ENCODE measurements at places on chromosomes 12 and 14. TPM values are rescaled to one million over a fixed set of nuclear protein-coding genes. Genes with fewer than 3 reads are reported as not detected.
A peak's percentile ranks its signal among the peaks of the same experiment; 100 is the strongest.

DNA sequence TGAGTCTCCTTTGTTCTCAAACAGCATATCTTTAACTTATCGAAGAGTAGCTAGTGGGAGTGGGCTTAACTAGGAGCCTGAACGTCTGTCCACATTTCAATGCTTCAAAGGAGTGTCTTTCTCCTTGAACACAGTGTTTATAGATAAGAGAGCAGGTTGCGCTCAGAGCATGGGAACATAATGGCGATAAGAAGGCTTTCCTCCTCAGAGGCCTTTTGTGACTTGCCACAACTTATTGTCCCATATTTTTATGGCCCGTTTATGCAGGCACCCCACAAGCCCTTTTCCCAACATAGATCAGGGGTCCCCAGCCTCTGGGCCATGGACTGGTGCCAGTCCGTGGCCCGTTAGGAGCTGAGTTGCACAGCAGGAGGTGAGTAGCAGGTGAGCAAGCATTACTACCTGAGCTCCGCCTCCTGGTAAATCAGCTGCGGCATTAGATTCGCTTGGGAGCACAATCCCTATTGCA, 2.6 kb upstream of the DDX47 start:
- DNase-seq, result no peak

Gene GPR65
- not detected for total RNA-seq

GRCh38 chr12:29012673-29013072, 136.4 kb upstream of the FAR2 start:
- no peak for DNase-seq

DNA sequence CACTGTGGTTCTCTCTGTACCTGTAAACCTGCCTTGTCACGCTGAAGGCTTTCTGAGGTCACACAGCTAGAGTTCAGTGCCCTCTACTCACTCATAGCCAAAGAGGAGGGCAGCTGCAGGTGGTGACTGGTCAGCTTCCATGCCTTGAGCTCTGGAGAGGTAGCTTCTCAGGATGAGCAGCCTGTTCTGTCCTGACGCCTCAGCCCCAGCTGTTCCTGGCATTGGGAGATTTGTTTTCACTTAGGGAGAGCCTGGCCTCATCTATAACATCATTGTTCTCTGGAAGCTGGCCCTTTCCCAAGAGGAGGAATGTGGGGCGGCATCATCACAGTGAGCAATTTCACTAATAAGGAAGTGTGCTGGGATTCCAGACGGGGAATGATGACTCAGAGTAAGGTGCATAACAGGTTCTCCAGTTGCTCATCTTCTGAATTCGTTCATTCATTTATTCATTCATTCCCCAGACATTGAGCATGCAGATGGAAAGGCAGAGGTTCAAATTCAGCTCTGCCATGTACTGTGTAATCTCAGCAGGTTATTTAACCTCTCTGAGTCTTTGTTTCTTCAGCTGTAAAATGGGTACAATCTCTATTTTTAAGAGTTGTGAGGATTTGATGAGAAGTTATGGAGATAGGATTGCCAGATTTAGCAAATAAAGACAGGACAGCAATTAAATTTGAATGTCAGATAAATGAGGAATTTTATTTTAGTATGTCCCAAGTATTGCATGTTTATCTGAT, 255.8 kb upstream of the CRY1 start:
- DNase-seq, result peak; percentile 60

GRCh38 chr12:86724716-86725115, 468.5 kb upstream of the MGAT4C start:
- peak; percentile 37 for DNase-seq

Gene IAPP
- not detected for total RNA-seq

Gene MYF6
- 29.3 TPM for total RNA-seq

Gene TXNDC16
- 2.9 TPM for total RNA-seq

Gene CCNB1IP1
- 39.3 TPM for total RNA-seq

Gene RND1
- not detected for total RNA-seq

GRCh38 chr12:43937947-43938346, 102.1 kb downstream of the TMEM117 start:
- peak; percentile 12 for DNase-seq

Gene TMED10
- 313 TPM for total RNA-seq

GRCh38 chr14:72404998-72405397, 472.8 kb downstream of the RGS6 start:
- no peak for DNase-seq

GRCh38 chr14:96263347-96264199, 7.6 kb downstream of the BDKRB1 start:
- no peak for DNase-seq

GRCh38 chr14:95577870-95578269, 43.0 kb downstream of the GLRX5 start:
- no peak for DNase-seq

- no peak for DNase-seq
These were observed 4.5 kb downstream of the USP30 start for GRCh38 chr12:109056891-109057290.

Gene OR6C2
- total RNA-seq, result not detected

DNA sequence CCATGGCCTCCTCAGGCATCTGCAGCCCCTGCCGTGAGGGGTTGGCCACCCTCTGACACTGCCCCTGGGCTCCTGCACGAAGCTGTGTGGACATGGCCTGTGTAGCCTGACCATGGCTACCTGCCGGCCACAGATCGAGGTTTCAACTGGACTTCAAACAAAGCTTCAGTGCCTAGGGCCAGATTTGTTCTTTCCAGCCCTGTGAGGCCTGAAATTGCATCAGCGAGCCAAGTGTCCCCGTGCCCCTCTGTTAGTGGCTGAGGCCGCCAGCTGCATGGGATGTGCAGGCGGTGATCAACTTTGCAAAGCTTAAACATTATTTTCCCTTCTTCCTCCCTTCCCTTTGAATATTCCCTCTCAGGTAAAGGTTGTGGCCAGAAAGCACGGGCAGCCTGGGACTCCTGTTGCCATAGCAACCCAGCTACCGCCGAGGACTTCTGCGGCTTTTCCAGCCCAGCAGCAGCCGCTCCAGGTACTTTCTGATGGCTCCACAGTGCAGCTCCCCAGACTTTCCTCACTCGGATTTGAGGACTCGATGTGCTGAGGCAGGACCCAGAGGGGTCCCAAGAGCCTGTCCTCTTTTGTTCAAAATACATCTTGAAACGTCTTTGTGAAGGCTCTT, 35.8 kb downstream of the DDX51 start:
- no peak for DNase-seq

DNA sequence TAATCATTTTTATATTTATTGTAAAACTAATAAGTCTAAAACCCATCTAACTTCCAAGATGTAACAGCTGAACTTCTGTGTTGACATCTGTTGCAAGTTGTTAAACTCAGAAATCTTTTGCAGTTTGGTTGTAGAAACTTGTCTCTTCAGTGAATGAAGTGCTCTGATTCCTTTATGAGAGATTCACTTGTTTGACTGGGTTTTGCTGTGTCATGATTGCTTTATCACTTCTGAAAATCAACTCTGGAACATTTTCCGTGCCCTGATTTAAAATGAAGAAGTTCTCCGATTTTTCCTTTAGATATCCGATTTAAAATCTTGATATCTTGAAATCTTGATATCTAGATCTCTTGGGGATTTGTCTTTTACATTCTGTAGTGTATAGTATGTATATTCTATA, 65.1 kb downstream of the DIP2B start:
- peak; percentile 35 for DNase-seq

GRCh38 chr14:96508900-96509299, 6.7 kb downstream of the PAPOLA start:
- DNase-seq, result peak; percentile 12

DNA sequence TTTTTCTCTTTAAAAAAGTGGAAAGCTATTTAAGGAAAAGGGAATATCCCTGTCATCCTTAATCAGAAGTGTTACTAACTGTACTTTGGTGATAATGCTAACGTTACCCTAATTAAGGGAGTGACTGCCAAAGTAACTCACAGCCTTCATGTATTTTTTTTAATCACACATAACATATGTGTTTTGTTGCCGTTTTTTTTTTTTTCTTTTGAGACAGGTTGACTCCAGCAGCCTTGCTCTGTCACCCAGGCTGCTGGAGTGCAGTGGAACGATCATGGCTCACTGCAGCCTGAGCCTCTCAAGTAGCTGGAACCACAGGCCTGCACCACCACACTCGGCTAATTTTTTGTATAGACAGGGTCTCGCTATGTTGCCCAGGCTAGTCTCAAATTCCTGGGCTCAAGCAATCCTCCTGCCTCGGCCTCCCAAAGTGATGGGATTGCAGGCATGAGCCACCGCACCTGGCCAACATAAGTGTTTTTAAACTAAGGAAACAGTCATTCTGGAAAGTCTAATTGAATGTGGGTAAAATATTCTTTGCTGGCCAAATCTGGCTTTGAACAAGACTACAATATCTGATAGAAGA, 56.5 kb downstream of the HECTD4 start:
- DNase-seq, result no peak

Gene EIF2S3B
- total RNA-seq, result 0.32 TPM

DNA sequence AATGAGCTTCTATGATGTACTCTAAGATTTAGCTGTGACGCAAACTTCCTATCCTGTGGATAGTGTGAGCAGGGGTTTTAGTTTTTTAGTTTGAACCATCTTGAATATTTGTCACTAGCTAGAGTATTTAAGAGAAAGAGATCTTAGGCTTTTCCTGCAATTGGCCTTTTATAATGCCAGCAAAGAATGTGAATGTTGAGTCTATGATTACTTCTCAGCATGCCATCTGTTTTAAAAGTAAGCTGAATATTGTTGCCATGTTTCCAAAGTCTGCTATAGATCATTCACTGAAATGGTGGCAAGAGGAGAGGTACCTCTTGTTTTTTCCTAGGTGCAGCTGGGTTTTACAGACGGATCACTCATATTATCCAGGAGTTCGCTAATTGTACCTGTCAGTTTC, 1783.6 kb upstream of the FLRT2 start:
- no peak for DNase-seq

GRCh38 chr14:33986804-33987203, 35.9 kb upstream of the EGLN3 start:
- peak; percentile 84 for DNase-seq

DNA sequence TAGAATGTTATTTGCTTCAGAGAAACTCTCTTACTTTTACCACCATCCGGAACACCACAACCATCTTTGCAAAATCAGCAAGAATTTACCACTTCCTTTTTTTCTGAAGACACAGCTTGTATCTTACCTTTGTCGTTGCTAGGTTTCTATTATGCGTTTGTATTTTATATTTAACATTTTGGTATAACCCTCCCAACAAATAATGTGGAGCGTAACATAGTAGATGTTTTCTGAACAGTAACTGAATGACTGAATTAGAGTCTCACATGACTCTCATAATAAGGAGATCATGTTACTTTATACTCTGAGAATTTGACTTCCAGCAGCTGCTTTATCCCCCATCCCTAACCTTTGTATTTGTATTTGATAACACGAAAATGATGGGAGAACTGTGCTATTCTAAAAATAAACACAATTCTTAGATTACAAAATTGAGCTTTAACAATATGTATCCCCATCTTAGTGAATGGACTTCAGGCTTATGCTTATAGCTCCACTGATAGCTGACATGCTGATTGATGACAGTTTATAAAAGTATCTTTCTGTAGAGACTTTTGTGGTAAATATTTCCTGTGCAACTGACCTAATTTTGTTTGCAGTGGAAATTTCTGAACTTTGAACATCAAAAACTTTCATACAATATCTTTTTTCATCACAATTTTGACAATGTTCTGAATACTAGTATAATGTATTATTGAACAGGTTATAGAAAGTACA, 7.9 kb upstream of the KLRB1 start:
- DNase-seq, result peak; percentile 10

- no peak for DNase-seq
These were observed 71.7 kb downstream of the CRADD start for GRCh38 chr12:93748672-93749383.

GRCh38 chr14:104352493-104353220, 214.3 kb downstream of the KIF26A start:
- no peak for DNase-seq

Gene ZNF839
- 9.0 TPM for total RNA-seq

- DNase-seq, result no peak
These were observed 27.6 kb upstream of the SEL1L start for GRCh38 chr14:81561084-81561775.

Gene MYO1H
- total RNA-seq, result not detected

Gene NRXN3
- not detected for total RNA-seq

- DNase-seq, result no peak
These were observed 102.7 kb downstream of the ANO4 start for GRCh38 chr12:100897240-100897639.

DNA sequence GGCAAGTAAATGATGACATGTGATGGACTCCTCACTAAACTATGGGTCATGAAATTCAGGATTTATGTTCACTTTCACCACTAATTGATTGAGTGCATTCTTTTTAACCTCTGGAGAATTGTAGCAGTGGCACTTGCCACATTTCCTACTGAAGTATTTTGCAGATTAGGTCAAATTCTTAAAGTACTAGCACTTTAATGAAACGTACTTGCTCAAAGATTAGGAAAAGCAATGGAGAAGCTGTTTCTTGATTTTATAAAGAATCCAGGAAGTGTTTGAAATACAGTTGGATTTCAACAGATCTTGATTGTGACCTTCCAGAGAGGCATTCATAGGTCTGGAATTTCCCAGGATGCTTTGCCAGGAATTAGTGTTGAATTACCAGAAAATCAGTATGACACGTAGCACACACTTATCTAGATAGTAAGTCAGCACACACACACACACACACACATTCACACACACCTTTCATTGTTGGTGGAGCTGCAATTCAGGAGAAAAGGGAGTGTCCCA, 162.6 kb downstream of the MYRFL start:
- DNase-seq, result peak; percentile 92

DNA sequence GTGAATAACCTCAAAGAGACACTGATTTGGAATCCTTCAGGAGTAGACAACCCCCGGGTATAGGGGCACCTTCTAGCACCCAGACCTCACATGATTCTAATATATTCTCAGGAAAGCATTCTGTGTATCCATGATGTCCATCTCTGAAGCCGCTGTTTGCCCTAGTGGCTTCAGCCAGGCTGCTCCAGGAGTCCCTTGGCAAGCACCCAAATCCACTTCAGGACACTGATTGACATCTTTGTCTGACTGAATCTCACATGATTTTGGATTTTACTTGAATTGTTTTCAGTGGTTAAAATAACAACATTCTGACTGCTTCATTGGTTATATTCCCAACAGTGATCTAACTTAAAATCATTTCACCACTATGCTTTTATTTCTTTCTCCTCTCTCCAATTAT, 390.5 kb upstream of the CLEC14A start:
- DNase-seq, result no peak

DNA sequence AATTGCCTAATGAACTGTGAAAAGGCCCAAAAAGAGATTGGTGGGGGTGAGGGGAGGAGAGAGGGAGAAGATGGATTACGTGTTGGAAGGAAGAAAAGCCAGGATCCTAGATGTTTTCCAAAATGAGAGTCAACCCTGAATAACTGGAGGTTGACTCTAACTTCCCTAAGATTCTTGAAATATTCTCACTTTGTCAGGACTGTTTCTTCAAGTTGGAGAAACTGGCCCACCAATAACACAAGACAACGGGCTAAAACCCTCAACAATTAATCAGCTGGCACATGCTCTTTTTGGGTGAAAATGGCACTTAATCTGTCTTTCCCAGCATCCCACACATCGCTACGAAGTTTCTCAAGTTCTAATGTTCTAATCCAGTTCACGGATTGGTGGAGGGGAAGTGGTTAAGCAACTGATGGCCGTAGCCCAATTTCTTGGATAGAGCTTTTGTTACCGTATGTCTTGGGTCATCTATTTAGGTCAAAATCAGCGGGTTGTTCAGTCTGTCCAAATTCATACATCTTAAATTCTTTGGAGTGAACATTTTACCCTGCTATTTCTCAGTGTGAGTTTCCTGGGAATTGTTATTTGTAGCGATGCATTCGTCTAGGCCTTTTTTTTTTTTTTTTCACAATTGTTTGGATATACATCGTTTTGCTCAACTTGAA, 49.0 kb downstream of the GPHB5 start:
- DNase-seq, result no peak

All from LHCN-M2 (cell line).